ENCODE measurements at places on chromosomes 5 and 9.

GRCh38 chr9:29637471-29638237 lies 2064.4 kb upstream of the C9orf72 start:
- DNase-seq: no peak

GRCh38 chr5:166068547-166069335 lies 2222.7 kb upstream of the WWC1 start:
- DNase-seq: no peak

GRCh38 chr5:181114284-181114843 lies 16.6 kb downstream of the OR2V1 start:
- no peak for DNase-seq

GRCh38 chr9:6106711-6107339 lies 91.4 kb upstream of the RANBP6 start:
- DNase-seq: no peak

DNA sequence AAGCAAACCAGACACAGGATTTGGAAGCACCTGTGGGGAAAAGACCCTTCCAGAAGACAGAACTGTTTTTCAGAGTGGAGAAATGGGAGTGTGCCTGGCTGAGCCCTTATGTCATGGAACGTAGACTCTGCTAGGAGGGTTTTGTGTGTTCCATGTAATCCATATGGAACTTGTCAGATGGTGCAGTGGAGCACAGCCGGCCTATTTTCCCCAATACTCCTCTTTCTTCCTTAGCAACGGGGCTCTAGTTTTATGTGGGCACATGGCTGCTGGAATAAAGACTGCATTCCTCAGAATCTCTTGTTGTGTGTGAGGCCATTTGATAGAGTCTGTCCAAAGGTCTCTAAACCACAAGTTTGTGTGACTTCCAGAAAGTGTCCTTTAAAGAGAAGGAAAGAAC lies 284.0 kb downstream of the DRD1 start:
- no peak for DNase-seq

- DNase-seq: no peak
Observed at GRCh38 chr5:171624396-171624795, 161.2 kb upstream of the SMIM23 start.

DNA sequence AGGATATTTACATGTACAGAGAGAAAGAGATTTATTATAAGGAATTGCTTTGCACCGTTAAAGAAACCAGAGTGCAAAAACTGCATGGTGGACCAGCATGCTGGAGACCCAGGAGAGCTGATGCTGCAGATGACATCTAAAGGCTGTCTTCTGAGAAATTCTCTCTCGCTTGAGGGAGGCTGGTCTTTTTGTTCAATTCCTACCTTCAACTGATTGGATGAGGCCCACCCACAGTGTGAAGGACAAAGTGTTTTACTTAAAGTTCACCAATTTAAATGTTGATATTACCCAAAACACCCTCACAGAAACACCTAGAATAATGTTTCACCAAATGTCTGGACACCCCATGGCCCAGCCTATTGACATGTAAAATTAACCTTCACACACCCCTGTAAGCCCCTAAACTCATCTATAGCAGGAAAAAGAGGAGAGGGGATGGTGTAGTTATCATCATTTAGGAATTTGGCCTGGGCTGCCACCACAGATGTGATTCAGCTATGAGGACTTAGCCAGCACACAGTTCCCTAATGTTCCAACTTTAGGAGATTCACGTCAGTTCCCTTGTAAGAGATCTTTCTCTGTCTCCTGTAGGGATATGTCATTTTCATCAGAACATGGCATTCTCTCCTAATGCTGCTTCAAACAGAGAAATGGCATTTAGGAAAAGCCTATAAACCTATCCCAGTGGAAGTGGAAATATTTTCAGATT lies 358.2 kb upstream of the TLE4 start:
- DNase-seq: no peak

- no peak for DNase-seq
Observed at GRCh38 chr5:98638111-98638510, 135.4 kb upstream of the RGMB start.

- DNase-seq: peak; percentile 78
Observed at GRCh38 chr9:129610473-129611306, 10.2 kb downstream of the C9orf50 start.

- DNase-seq: no peak
Observed at GRCh38 chr5:150126921-150127265, 28.8 kb downstream of the PDGFRB start.

DNA sequence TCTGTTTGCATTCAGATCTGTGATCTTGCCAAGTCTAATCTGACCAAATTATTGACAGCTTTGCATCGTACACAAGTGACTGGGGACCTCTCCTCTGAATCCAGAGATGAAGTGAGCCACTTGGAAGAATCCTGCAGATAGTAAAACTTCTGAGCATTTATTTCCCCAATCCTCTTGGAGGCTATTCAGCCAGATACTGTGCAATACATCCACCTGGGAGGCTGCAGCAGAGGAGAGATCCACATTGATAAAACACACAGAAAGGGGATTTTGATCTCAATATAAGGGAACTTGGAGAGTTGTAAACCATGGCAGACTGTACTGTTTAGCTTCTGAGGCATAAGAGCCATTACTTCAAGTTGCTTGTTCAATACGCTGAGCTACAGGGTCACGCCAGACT lies 654.6 kb downstream of the MTRR start:
- DNase-seq: no peak

DNA sequence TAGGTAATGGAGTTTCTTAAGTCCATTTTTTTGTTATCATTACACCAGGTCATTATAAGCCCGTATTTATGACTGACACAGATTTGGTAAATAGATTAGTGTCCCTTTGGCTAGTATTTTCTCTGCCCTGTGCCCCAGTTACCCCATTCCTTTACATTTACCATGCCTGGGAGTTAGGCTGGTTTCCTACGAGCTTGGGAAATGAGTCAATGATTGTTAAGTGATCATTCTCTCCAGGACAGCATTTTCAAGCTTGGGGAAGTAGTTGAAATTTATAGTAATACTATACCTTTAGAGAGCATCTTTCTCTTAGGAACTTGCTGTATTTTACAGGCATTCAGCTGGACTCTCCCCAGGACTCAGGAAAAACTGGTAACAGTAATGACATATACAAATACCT lies 573.1 kb downstream of the TLE4 start:
- no peak for DNase-seq

DNA sequence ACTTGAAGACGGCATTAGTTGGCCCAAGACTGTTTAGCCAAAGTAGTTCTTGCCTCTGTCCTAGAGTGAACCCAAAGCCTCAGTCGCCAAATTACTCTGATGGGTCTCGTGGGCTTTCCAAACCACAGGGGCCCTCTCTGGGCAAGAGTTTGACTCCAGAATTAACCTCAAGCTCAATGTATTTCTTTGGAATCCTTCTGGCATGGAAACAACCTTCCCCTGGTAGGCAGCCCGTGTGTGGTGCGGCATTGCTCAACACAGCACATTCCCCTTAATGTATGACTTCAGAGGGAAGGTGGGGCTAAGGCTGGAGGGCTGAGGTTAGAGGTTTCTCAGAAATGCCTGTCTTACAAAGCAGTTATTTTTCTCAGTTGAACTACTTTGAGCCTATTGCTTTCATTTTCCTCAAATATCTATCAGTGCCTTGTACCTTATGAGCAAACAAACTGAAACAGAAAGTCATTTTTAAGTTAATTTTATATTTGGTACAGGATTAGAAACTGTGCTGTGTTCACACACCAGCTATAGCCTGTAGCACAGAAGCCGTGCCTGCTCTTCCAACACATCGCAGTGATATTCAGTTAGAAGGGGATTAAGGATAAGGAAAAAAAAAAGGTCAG lies 123.9 kb upstream of the HAPLN1 start:
- DNase-seq: peak; percentile 15

DNA sequence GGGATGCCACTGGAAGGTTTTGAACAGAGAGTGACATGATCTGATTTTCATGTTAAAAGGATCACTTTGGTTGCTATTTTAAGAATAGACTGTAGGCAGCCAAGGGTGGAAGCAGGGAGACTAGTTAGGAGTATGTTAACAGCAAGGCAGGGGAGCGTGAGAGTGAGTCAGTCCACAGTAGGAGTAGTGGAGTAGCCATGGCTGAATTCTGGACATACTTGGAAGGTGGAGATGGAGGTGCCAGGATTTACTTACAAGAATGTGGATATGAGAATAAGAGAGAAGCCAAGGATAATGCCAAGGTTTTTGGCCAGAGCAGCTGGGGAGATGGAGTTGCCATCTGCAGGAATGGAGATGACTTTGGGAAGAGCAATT lies 118.8 kb downstream of the GALNT10 start:
- DNase-seq: no peak

DNA sequence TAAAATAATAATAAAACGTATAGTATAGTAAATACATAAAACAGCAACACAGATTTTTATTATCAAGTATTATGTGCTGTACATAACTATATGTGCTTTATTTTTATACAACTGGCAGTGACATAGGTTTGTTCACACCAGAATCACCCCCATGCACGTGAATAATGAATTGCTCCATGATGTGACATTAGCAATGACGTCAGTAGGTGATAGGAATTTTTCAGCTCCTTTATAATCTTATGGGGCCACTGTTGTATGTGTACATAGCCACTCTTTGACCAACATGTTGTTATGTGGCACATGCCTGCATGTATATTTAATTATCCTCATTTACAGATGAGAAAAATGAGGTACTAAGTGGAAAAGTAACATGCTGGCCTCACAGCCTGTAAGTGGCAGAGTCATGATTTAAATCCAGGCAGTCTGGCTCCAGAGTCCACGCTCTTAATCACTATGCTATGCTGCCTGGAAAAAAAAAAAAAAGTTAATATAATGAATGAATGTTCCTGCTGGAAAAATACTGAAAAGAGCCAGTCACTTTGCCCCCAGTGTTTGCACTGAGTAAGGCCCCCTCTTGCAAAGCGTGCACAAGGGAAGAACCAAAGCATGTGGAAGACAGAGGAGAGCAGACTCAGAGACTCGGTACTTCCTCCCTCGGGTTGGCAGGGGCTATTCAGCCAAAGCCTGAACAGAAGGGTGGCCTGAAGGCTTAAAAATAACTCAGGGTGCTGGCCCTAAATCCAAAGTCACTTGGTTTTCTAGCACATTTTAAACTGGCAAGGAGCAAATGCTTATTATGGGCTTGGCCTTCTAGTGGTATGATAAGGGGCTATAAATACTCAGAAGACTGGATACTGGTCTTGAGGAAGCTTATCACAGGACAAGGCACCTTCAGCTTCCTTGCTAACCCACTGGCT lies 206.8 kb downstream of the GLIS3 start:
- DNase-seq: no peak

DNA sequence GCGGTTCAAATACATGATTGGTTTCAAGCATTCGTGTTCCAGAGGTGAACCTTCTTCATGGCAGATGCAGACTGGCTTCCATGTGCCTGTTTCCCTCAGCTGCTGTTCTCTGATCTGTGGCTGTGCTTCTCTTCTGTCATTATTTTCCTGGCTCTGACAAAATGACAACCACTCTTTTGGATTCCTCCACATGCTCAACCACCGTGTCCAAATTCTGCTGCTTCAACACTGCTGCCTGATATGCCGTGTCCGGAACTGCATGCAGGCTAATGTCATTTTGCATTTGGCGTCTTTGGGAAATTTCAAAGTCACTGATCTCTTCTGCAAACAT lies 368.7 kb upstream of the ZNF608 start:
- no peak for DNase-seq

GRCh38 chr5:94244921-94245320 lies 373.5 kb downstream of the KIAA0825 start:
- DNase-seq: no peak

- DNase-seq: peak; percentile 89
Observed at GRCh38 chr9:37464426-37465248, 613 bp downstream of the ZBTB5 start.

- DNase-seq: no peak
Observed at GRCh38 chr5:146703899-146704298, 174.7 kb downstream of the PPP2R2B start.

GRCh38 chr9:111023128-111023527 lies 15.1 kb downstream of the LPAR1 start:
- DNase-seq: no peak

DNA sequence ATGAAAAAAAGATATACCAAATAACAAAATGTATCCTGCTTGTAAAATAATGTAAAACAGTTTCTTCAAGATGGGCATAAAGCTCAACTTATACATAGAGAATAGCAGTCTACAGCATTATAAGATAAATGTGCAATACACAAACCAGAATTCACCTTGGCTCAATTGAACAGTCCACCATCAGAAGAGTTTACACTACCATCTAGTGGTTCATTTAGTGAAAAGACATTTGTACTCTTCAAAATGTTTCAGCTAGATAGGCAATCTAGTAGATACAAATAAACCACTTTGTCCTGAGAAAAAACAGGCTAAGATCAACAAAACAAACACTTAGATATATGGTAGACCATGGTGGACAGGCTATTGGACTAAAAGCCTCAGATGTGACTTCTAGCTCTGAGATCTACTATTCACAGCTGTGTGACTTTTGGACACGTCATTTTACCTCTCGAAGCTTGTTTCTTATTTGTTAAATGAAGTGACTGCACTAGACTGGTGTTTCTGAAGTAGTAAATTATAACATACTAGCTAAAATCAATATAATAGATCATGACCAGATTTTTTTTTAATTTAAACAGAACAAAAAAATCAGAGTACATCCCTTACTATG lies 22.1 kb upstream of the TPD52L3 start:
- DNase-seq: no peak

GRCh38 chr5:173496129-173496882 lies 120.1 kb downstream of the BOD1 start:
- DNase-seq: peak; percentile 62

- DNase-seq: no peak
Observed at GRCh38 chr5:78779771-78780616, 131.4 kb upstream of the LHFPL2 start.

GRCh38 chr9:135971111-135971766 lies 10.1 kb upstream of the UBAC1 start:
- no peak for DNase-seq

DNA sequence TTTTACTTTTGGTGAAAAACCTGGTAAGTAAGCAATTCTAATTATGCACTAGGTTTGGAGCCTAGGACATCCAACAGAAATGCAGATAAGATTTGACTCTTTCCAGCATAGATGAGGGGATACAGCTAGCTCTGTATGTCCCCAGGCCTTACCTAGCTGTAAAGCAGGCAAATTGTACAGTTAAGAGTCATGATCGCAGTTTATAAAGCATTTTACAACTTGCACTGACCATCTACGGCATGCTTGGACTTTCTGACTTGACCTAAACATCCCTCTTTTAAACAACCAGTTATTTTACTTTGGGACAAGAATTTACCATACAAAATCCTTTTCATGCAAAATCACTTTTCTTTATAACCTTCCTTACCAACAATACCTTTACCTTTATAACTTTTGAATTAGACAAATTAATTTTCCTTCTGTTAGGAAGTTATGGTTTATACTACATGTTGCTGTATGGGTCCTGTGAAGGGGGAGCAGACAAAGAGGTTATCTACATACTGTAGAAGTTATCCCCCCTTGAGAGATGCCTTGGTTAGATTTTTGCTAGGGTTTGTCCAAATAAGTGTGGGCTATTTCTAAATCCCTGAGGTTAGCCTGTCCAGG lies 36.8 kb downstream of the FGD3 start:
- DNase-seq: no peak

DNA sequence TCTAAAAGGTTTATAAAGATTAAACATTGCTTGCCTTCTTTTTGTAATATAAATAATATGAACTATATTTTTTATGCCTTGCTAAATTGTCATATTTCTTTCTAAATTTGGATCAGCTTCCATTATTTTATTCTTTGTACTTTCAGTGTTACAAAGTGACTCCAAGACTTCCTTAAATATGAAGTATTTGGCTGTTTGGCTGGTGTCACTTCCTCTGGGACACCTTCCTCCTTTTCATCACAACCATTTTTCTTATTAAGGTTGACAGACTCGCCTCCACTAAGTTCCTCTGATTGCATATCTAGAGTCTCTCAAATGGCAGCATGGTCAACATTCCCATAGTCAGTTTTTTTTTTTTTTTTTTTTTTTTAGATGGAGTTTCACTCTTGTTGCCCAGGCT lies 73.8 kb upstream of the SLC1A1 start:
- no peak for DNase-seq

Measured in psoas muscle (tissue), 8 donors.